NCI-H2029 treated with DMSO at 0.1 percent for 48 hours (cell line): ENCODE measurements at places on chromosomes 7 and 10.
A peak's percentile ranks its signal among the peaks of the same experiment; 100 is the strongest.

DNA sequence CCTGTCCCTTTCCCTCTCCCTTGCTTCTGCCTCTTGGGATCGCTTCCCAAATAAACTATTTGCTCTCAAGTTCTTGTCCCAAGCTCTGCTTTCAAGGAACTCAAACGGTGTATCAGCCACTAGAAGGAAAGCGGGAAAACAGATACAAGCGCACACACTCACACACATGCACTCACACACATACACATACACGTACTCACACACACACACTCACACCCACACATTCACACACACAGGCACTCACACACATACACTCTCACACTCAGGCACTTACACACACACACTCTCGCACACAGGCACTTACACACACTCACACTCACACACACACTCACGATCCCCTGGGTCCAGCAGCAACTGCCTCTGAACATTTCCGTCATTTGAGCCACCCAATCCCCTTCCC, 121.9 kb downstream of the RAB11FIP2 start:
- no peak for DNase-seq

DNA sequence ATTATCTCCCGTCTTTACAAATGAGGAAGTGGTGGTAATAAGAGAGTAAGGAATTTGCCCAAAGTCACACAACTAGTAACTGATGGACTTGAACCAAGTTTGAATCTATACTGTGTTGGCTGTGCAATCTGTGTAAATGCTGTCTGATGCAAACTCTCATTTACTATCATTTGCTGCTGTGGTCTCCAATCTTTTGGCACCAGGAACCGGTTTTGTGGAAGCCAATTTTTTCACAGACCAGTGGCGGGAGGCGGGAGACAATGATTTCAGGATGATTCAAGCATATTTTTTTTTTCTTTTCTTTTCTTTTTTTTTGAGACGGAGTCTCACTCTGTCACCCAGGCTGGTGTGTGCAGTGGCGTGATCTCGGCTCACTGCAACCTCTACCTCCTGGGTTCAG, 450.0 kb upstream of the FZD8 start:
- no peak for DNase-seq

DNA sequence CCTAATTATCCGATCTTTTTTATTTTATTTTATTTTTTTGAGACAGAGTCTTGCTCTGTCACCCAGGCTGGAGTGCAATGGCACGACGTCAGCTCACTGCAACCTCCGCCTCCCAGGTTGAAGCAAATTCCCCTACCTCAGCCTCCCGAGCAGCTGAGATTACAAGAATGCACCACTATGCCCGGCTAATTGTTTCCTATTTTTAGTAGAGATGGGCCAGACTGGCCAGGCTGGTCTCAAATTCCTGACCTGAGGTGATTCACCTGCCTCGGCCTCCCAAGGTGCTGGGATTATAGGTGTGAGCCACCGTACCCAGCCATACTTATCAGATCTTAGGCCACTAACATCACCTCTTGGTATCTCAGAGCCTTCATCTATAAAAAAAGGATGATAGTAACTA, 4.9 kb downstream of the SLC25A13 start:
- no peak for DNase-seq

GRCh38 chr10:99834410-99834809, 52.0 kb downstream of the ABCC2 start:
- DNase-seq = no peak

- no peak for DNase-seq
These were observed 225.2 kb upstream of the PRSS58 start for GRCh38 chr7:142482891-142483658.

- no peak for DNase-seq
These were observed 52.6 kb upstream of the BET1 start for GRCh38 chr7:94056796-94057207.

DNA sequence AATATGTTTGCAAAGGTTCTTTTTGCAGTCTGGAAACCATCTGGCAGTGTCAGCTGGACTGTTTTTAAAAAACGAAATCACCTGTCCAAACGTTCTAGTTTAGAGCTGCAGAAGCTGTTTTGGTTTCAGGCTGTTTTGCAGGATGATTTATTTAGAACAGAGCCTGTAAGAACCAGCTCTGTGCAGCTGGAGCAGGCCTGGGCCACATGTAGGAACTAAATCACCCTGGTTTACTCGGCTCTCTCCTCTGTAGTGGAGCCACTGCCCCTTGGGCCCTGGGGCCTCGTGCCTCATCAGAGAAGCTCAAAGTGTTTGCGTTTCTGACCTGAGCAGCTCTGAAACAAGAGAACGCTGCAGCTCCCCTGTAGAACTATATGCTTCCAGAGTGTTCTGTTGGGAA, 142.5 kb downstream of the ACTR3B start:
- no peak for DNase-seq

- DNase-seq = no peak
These were observed 87.3 kb upstream of the TARP start for GRCh38 chr7:38360776-38361175.

DNA sequence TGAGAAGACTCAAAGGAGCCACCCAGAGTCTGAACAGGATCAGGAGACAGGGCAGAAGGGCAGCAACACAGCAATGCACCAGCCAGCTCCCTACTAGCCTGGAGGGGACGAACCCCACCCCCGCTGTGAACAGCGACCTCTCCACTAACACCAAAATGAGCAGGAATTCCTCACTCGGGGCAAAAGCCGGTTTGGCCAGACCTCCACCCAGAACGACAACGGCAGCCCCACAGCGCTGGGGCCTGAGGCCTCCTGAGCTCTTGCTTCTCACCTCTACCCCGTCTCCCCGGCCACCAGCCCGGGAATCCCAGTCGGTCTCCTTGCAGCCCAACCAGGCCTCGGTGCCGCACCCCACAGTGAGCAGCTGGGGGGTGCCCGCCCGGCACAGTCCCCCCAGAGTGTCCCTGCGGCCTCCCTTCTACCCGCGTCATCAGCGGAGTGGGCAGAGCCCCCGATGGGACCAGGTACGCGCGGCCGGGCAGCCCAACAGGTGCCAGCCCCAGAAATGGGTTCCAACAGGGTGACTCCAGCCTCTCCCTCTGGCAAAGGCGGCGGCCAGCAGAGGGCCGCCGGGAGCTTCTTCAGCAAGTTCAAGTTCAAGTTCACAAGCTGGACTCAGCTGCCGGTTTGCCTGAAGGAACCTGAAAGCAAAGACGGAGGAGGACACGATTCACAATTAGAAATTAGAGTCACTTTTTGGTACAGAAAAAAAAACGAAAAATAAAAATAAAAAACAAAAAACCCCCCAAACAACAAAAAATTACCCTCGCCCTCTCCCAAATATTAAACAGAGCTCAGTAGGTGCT, 129.0 kb downstream of the MARCHF5 start:
- DNase-seq = no peak

DNA sequence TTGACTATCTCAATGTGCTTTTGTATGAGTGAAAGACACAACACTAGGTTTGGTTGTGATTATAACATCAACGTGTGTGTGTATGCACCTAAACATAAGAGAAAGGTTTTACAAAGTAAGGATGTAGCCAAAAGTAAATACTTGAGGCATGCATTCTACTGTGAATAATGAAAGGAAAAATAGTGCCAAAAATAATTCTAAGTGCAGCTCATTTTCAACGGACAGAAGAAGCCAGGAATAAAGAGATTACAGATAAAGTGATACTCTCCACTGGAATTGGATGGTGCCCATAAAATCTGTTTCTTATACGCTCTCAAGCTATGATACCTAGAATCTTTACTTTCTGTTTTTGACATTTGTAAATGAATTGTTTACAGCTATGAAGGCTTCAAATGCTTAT, 135.0 kb upstream of the TMEM72 start:
- no peak for DNase-seq

DNA sequence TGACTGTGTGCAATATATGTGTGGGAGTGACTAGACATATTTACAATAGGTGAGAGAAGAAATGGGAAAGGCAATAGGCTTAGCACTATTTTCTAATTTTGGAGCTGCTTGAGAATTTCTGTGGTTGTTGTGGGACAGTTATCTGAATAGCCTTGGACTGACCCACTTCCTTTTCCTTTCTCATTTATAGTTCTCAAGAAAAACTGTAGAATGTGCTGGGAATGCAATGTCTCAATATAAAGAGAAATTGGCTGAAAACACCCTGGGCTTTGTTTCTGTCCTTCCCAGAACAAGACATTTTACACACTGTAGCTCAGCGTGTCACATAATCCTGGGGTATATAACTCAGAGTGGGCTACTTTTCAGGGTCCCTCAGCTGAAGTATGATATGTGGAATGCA, 153.0 kb upstream of the RHOBTB1 start:
- DNase-seq = no peak

- DNase-seq = peak; percentile 1
These were observed 51.5 kb upstream of the DPYSL4 start for GRCh38 chr10:132135053-132135872.

DNA sequence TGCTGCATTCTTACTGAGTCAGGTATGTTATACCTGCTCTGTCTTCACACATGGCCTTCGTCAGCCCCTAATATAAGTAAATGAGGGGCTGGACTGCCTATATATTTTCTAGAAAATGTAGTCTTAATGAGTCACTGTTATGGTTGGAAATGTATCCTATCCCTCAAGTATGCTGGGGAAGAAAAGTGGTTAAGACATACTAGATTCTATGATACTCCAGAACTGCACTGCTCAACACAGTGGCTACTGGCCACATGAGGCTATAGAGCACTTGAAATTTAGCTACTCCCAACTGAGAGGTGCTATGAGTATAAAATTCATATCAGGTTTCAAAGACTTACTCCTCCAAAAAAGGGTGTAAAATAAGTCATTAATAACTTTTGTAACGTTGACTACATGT, 104.3 kb upstream of the STEAP1B start:
- DNase-seq = no peak

DNA sequence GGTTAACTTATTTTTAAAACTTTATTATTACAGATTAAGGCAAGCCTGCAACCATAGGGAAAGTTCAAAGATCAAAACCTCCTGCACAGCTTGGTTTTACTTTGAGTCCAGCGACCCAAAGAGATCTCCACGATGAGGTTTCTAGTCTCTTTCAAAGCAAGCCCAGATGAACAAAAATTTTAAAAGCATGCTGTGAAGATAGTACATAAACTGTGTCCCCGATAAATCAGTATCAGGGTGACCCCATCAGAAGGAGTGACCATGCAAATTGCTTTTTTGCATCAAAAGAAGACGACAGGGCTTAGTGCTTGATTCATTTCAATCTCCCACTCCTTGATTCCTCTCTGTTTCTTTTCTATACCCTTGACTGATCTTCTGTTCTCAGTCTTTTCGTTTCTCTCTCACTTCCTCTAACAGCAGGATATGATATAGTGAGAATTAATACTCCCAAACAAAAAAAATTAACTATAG, 16.0 kb upstream of the DNTT start:
- DNase-seq = no peak

- DNase-seq = peak; percentile 39
These were observed 18.6 kb downstream of the OPALIN start for GRCh38 chr10:96339956-96340904.

DNA sequence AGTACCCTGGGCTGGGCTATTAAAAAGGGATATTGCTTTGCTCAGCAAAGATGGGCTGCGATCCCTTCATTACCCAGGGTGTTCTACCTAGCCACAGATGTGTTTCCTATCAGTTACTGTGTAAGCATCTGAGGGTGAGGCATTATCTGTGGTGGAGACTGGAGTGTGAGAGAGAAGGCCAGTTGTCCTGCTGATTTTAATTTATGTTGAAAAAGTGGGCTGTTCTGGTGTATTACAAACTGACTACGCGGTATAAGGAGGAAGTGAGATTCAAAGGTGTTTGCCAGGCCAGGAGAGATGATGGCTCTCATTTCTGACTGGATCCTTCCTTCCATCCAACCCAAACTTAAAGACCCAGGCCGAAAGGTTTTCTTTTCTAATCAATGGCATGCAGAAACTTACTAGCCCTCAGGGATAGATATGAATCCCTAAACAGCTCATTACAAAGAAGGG, 7.6 kb downstream of the TCF7L2 start:
- DNase-seq = no peak

- no peak for DNase-seq
These were observed 48.4 kb upstream of the GSAP start for GRCh38 chr7:77464589-77464988.

GRCh38 chr7:154388412-154388811, 336.2 kb downstream of the DPP6 start:
- DNase-seq = no peak

DNA sequence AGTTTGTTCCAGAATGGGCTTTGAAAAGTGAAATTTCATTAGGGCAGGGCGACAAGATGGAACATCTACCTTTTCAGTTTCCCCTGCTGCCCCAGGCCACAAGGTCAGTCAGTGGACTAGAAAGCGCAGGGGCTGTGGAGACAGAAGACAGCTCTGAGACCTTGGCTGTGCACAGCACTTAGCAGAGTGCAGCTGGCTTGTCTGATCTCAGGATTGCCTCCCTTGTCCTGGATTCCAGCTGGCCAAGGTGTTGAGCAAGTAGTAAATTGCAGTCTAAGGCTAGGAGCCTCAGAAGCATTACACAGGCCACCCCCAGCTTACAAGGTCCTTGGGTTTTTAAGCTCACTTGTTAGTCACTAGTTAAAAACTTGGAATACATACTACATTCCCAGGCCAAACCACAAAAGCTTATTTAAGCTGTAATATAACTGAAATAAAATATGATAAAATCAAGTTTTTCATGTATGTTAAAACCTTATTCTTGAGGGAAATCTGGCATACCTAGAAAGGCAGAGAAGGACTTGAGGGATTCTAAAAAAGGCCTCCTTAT, 67.3 kb upstream of the NPY start:
- no peak for DNase-seq

DNA sequence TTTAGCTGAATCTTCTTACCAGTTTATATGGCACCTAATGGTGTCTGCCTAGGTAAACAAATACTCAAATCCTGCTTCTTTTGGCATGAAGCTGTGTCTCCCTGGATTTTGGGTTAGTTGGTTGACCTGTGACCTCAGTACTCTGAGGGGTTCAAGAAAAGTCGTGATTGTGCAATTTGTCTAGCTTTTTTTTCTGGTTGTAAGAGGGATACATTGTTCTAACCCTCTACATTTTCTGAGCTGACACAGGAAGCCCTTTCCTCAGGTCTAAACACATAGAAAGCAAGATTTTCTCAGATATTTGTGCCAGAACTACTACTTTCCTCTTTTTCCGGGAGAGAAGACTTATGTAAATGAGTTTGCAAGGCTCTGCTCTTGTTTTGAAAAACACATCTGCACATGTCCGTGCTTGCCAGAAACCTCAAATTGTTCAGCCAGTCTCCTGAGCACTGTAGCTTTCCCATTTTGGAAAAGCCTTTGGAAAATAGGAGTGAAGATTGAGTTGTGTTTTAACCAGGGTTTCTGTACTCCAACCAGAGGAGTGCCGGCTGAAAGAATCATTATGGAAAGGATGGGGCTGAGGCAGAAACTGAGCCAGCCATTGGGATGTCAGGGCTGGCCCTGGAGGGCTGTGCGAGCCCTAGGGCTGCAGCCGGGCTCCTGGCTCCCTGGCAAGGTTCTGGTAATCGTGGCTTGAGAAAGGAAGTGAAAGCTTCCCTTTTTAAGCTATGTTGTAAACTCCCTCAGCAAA, 31.3 kb upstream of the CXCL12 start:
- DNase-seq = no peak

- peak; percentile 20 for DNase-seq
These were observed 140.7 kb downstream of the SND1 start for GRCh38 chr7:127792528-127793342.

- no peak for DNase-seq
These were observed 182.2 kb downstream of the GNAI1 start for GRCh38 chr7:80316811-80317210.

GRCh38 chr10:44581996-44582395, 197.1 kb upstream of the CXCL12 start:
- DNase-seq = no peak
